Glutamatergic neuron (in vitro differentiated cells): ENCODE measurements at places on chromosomes 12 and 14.

DNA sequence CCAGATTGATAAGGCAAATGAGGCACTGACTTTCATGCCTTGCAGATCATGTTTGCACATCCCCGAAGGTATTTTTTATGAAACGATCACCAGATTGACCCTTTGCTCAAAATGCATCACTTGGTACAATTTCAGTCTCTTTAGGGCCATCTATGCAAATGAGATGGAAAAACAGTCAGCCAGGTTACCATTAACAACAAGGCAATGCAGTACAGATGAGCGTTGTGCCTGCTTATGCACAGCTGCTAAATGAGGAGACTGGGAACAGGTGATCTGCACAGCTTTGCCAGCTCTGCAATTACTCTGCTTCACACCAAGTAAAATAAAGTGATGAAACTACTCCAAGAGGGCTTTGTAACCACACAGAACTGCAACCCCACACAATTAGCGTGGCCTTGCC is 26.1 kb upstream of the PLEKHG7 start:
- no peak for DNase-seq

DNA sequence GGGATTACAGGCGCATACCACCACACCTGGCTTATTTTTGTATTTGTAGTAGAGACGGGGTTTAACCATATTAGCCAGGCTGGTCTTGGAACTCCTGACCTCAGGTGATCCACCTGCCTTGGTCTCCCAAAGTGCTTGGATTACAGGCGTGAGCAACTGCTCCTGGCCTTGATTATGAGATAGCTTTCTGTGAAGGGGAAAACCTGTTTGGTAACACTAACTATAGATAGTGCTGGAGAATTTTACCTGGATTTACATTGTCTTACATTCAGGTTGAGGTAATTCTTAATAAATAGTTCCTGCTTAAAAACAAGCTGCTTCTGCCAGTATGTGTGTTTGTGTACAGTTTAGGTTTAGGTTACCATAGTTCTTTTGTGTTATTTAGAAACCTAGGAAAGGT is 77.1 kb downstream of the MON2 start:
- DNase-seq = no peak

DNA sequence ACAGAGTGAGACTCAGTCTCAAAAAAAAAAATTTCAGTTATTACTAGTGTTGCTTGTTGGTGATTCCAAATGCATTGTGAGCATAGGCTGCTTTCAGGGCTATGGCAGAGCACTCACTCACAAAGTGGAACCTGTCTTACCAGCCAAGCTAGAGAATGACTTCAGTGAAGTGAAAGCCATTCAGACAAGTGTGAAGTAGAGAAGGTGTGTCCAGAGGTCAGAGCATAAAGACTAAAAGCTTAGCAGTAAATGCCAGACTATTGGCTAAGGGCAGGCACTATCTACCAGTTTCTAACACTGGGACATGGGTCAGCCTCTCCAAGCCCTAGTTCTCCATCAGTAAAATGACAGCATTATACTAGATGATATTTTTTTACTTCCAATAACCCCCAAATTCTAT is 12.7 kb downstream of the PPP1R36 start:
- DNase-seq = no peak

DNA sequence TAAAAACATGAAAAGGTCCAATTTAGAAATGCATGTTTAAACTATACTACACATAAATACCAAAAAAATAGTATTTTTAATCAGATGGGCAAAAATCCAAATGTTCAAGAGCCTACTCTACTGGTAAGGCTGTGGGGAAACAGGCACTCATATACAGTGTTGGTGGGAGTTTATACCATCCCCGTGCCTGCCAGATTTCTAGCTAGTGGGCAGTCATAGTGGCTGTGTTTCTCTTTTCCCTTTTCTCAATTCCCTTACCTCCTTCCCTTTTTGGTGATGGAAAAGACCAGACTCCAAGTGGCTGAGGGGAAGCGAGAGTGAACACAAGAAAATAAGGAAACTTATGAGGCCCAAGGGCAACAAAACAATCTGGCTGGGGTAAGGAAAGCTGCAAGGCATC is 14.7 kb downstream of the ZNF641 start:
- no peak for DNase-seq
